ENCODE measurements at places on chromosomes 1 and 21.

GRCh38 chr21:32794644-32795079 is 23.1 kb upstream of the PAXBP1 start:
- no peak for DNase-seq

- no peak for DNase-seq
These were observed 40.5 kb upstream of the SLC19A2 start for GRCh38 chr1:169526120-169526832.

- DNase-seq = no peak
These were observed 904 bp downstream of the GJB3 start for GRCh38 chr1:34781844-34782391.

DNA sequence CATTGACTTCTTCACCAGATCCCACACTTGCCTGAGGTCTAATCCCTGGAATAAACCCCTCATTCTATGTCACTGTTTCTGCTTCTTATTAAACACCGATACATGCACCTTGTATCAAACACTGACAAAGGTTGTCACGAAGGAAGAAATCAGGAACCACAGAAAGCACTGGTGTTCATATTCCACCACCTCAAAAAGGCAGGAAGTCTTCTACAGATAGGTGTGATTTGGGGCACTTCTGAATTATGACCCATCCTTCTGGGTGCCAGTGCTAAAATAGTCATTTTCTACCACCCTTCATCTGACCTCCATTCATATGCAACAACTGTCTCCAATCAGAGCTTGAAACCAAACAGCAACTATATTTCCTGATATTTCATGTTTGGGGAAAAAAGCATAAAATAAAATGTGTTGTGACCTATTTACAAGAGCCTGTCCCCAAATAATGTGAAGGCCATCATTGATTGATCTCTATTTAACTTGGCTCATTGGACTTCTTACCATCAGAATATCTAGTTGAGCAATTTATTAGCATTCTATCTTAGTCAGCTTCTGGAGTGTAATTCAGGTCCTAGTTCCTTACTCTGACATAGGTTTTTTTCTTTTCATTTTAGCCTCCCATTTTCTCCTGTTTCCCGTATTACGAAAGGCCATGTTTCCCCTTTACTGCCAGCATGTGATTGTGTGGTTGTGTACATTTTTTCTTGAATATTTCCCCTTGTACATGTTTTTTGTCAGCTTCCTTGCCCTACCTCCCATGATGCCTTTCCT is 43.1 kb downstream of the DUSP10 start:
- no peak for DNase-seq

- no peak for DNase-seq
These were observed 6.9 kb downstream of the CSRP1 start for GRCh38 chr1:201499795-201500669.

- no peak for DNase-seq
These were observed 59.5 kb upstream of the ADARB1 start for GRCh38 chr21:45014747-45015468.

DNA sequence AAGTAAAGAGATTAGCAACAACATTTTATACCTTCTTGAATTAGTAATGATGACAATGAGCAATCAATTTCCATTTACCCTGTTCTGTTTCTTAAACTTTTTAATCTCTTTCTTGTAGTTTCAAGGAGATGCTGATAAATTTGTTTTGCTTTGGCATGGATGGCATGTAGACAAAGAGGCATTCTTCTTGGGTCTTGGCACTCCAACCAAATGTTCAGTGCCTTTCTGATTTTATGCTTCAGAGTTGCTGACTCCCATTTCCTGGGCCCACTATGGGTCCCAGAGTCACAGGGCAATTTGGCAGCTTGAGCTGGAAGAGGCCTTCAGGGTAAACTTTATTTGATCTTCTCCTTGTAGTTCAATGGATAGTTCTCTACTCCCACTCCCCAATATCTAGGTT is 42.1 kb upstream of the OSBPL9 start:
- no peak for DNase-seq

DNA sequence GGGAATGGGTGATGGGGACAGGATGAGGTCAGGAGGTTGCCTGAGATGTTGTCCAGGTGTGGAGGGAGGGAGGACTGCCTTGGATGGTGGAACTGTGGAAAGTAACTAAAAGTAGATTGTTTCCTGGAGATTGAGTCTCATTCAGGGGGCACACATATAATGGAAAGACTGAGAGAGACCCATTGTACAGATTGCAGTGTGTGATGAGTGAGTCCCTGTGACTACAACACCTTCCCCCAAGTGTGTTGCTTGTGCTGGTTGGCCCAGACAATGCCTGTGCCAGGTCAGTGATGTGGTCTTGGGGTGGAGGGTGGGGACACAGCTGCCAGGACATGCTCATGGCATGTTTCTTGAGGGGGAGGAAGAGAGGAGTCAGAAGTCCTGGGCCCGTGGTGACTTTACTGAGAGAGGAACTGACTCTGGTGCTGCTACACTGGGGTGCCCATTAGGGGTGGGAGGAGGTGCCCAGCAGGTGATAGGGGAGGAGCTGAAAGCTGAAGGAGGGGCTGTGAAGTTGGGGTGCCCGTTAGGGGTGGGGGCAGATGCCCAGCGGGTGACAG is 5.2 kb downstream of the SNAP47 start:
- DNase-seq = no peak
